Lung microvascular endothelial cell (primary cell): ENCODE measurements at places on chromosomes 7 and 10. TPM values are rescaled to one million over a fixed set of nuclear protein-coding genes. Genes with fewer than 3 reads are reported as not detected.
A peak's percentile ranks its signal among the peaks of the same experiment; 100 is the strongest.

DNA sequence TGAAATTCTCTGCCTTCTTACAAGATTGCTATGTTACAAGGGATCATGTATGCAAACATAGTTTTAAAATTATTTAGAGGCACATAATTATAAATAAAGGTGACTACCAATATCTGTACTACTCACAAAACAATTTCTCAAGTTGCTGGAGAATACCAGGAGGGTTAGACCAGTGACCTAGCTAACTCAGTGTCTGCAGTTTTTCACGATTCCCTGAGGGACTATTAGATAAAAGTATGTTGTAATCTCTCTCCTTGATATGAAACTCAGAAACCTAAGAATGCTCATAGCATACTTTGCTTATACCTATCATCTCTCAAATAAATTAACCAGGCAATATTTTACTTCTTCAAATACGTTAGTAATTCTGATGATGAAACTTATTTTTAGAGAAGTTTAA is 534.0 kb upstream of the ANKRD30A start:
- no peak for DNase-seq

DNA sequence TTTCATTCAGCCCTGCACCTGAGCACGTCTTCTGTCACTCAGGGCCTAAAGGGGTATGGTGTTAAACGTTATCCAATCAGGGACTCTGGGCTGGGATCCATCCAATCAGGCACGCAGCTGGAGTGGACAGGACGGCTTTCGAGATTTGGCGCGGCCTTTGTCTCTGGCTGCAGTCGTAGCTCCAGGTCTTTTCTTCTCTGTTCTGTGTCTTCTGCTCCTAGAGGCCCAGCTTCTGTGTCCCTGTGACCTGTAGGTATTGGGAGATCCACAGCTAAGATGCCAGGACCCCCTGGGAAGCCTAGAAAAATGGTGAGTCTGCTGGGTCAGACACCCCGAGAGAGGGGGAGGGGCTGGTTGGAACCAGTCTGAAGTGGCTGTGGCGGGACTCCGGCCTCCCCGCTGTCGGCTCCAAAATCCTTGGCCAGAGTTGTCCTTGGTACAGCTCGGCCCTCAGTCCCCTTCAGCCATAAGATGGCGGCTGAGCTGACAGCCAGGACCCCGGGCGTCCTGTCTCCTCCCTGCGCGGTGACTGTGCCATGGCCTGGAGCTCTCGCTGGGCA is 11.7 kb upstream of the ZNF680 start:
- DNase-seq: peak; percentile 56

GRCh38 chr7:113715981-113716856 is 202.6 kb downstream of the PPP1R3A start:
- DNase-seq: no peak

DNA sequence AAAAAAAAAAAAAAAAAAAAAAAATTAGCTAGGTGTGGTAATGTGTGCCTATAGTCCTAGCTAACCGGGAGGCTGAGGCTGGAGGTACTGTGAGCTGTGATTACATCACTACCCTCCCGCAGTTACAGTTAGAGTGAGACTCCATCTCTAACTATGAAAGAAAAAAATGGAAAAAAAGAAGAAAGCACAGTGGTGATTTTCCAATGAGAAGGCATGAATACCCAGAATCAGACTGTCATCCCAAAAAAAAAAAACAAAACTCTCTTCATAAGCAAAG is 269.9 kb upstream of the MKLN1 start:
- no peak for DNase-seq

GRCh38 chr10:6136215-6137201 is 47.7 kb downstream of the RBM17 start:
- DNase-seq: peak; percentile 31

DNA sequence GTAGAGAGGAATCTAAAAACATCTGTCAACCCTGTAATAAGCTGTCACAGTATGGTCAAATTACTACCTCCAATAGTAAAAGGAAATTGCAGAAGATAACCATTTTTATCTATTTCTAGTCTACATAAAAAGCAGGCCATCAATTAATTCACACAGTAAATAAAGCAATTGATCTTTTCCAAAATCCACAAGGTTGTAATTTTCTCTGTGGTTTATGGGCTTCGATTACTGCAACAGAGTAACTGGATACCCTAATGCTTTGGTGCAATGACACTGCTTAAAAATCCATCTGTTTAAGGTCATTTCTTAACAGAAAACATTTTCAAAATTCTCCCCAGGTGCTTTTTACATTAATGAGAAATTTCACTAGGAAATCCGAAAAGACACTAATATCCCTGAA is 23.9 kb downstream of the ESYT2 start:
- no peak for DNase-seq

DNA sequence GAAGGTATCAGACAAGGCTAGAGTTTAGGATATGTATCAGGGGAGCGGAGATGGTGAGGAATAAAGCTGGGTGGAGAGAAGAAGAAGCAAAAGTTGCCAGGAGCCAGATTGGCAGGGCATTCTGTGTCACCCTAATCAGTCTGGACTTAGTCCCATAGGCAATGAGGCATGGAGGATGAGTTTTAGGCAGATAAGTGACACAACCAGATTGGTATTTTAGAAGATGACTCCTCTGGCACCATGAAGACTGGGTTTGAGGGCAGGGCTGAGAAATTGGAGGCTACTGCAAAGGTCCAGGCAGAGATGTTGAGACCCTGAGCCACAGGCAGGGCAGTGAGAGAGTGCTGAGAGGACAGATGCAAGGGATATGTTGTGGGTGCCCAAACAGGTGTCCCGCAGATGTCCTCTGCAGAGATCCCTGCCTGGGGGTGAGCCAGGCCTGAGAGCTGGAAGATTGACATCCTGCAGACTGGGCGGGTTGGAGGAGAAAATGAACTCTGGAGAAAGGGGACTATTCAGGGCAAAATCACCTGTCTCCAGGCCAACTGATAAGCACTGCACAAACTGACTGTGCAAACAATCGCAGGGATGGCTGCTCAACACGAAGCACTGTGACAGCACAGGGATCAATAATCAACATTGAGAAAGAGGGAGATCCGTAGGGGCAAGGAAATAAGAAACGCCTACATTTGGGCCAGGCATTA is 11.9 kb upstream of the HABP2 start:
- no peak for DNase-seq

- DNase-seq: no peak
Observed at GRCh38 chr10:15346440-15347141, 24.5 kb downstream of the FAM171A1 start.

DNA sequence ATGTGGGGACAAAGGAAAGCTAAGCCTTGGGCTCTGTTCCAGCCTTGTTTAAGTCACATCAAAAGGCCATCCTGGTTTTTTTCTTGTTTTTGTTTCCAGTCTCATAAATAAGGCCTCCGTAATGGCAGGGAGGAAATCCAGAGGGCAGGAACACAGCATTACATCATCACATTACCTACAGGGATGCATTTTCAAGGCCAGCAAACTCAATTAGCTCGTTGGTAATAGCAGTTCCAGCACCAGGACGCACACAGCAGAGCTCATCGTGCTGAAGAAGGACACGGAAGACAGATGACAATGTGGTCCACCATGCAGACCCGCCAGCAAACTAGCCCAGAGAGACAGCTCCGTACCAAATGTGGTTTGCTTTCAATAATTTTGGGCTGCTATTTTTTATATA is 1209.2 kb downstream of the TYW1 start:
- DNase-seq: no peak

- no peak for DNase-seq
Observed at GRCh38 chr7:147829016-147829415, 761.5 kb upstream of the C7orf33 start.

The AKR1D1 gene
- not detected in 2 replicates for total RNA-seq

The VSTM2A gene
- total RNA-seq: not detected in 2 replicates

The PNLIPRP3 gene
- not detected in 2 replicates for total RNA-seq
